IgD-negative memory B cell (primary cell): ENCODE measurements at places on chromosomes 12 and 14. TPM values are rescaled to one million over a fixed set of nuclear protein-coding genes. Genes with fewer than 3 reads are reported as not detected.

Gene SLC39A9
- 14.7 TPM for polyA plus RNA-seq

Gene RALGAPA1
- polyA plus RNA-seq, result 24.6 TPM

Gene NTS
- not detected for polyA plus RNA-seq

Gene MORN3
- 0.24 TPM for polyA plus RNA-seq

Gene FERMT2
- polyA plus RNA-seq, result not detected
